ENCODE measurements at places on chromosomes 6 and 20.

- no peak overlapping the region for H3K27ac ChIP-seq
- H3K4me1 ChIP-seq, result peaks cover 20% of the 10 kb centered on the region
These were observed 19.0 kb downstream of the RRBP1 start for GRCh38 chr20:17663040-17663399.

- no peaks in the 10 kb centered on the region for H3K27me3 ChIP-seq
- H3K27ac ChIP-seq, result no peak overlapping the region
- DNase-seq, result no peak
- H3K4me3 ChIP-seq, result no peak overlapping the region
- H3K4me1 ChIP-seq, result no peaks in the 10 kb centered on the region
These were observed 92.9 kb downstream of the TFAP2C start for GRCh38 chr20:56722042-56722441.

- no peak overlapping the region for H3K27ac ChIP-seq
- H3K36me3 ChIP-seq, result no peaks in the 10 kb centered on the region
- peaks cover 14% of the 10 kb centered on the region for H3K4me1 ChIP-seq
- peaks cover 18% of the 10 kb centered on the region for H3K27me3 ChIP-seq
These were observed 21.2 kb upstream of the NFATC2 start for GRCh38 chr20:51563486-51564332.

DNA sequence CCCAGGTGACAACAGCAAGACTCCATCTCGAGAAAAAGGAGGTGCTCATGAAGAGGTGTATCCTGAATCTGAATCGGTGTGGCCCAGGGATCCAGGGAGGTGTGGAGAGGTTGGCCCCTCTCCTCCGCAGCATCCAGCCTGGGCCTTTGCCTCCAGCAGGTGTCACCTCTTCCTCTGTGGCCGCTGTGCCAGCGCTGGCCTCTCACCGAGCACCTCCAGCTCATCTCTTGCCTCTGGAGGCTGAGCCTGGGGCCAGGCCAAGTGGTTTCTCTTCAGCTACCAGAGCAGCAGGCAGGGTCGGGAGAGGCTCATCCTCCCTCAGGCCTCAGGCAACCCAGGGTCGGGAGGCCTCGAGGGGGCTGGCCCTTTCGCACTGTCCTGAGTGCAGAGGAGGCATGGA, 1.2 kb upstream of the COL20A1 start:
- peaks cover 6% of the 10 kb centered on the region for H3K36me3 ChIP-seq
- H3K27me3 ChIP-seq, result no peaks in the 10 kb centered on the region
- peaks cover 22% of the 10 kb centered on the region for H3K4me1 ChIP-seq
- H3K27ac ChIP-seq, result no peak overlapping the region

DNA sequence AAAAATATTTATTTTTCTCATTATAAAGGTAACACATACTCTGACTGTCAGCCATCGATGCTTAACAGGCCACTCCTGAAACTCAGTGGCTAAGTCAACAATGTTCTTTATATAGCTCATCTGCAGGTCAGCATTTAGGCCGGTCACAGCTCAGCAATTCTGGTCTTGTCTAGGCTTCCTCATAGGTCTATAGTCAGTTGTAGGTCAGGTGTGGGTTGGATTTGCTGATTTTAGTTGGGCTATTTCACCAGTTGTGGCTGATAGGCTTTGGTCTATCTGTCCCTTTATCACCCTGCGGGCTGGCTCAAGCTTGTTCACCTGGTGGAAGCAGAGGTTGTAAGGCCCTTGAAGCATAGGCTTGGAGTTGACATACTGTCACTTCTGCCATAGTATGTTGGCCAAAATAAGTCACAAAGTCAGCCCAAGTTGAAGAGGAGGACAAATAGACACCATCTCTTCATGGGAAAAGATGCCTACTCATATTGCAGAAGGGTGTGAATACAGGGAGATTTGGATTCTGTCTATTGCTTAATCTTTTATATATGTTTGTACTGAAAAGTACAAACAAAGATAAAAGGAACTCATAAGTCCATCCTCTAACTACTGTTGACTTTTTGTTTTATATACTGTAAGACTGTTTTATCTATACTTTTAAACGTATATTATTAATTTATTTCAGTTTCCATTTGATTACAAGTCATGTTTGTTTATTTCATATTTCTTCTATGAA, 75.0 kb downstream of the BCKDHB start:
- no peak overlapping the region for H3K4me3 ChIP-seq
- no peaks in the 10 kb centered on the region for H3K36me3 ChIP-seq
- H3K27me3 ChIP-seq, result no peaks in the 10 kb centered on the region
- no peaks in the 10 kb centered on the region for H3K4me1 ChIP-seq
- H3K27ac ChIP-seq, result no peak overlapping the region

DNA sequence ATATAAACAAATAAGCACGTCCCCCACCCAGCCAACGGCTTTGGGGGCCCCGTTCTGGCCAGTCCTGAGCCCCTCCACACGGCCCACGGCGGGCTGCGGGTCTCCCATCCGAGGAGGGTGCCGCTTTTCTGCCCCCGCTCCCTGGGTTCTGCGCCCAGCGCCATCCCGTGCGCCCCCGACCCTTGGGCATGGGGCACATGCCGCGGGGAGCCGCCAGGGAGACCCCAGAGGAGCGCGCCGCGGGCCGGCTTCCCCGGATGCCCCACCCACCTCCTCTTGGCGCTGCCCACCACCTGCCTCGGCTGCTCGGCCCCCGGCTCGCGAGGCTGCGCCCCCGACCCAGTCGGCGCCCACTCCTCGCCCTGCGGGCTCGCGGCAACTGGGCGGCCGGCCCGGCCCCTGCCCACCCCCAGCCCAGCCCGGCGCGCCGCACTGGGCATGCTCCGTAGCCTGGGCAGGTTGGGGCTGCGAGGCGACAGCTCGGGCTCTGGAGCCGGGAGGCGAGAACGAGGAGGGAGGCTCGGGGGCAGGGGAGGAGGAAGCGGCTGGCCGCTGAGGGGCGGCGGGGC, 570 bp upstream of the PLCB4 start:
- H3K4me3 ChIP-seq, result no peak overlapping the region
- DNase-seq, result no peak
- no peak overlapping the region for H3K27ac ChIP-seq
- no peaks in the 10 kb centered on the region for H3K36me3 ChIP-seq
- H3K4me1 ChIP-seq, result no peaks in the 10 kb centered on the region
